ENCODE measurements at places on chromosomes 6 and 20.

DNA sequence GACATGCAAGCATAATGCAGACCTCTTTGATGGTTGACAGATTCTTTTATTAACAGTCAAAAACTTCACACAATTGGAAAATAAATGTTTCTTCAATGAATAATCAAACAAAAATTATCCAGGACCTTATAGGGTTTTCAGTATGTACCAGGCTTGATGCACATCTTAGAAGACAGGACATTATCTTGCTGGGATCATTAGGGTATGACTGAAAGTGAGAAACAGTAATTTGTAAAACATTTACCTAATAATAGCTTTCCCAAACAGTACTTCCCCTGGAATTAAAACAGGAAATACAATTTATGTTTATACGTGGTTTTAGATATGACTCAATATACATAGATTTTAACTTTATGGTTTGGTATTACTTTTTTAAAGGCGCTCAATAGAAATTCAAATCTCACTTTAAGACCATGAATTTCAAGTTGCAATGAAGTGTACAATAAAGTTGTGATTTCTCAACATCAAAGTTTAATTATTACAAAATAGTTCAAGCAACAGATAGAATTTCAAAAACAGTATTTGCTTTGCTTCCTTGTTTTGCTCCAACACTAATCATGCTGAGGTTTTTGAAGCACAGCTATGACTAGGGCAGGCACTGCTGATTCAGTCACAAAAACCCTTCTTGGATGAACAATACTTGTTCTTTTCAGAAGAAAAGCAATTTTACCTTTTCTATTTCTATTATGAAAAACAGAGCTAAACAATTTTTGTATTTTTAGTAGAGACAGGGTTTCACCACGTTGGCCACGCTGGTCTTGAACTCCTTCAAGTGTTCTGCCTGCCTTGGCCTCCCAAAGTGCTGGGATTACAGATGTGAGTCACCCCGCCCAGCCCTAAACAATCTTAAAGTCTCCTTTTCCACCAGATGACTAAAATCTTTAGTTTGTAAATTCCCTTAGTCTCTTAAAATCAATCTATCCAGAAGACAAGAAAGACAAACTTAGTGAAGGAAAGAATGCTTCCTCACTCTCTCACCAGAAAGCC lies 13.7 kb downstream of the SOD2 start:
- DNase-seq, result peak; percentile 36

DNA sequence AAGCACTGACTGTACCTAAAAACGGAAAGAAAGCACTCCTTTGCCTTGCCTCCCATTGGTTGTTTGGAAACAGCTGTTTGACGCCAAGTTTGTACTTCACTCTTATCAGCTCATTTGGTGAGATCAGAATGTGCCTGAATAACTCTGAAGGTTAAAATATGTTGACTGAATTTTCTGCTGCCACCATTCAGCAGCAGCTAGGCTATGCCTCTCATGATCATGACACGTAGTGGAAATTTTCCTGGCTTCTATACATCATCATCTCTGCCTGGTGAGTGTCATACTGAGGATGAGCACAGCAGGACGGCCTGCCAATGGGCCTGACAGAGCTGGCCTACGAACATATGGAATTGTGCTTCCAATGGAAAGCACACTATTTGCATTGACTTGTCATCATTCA lies 704.9 kb upstream of the CITED2 start:
- no peak for DNase-seq

GRCh38 chr20:12016291-12016690 lies 98.6 kb downstream of the BTBD3 start:
- no peak for DNase-seq

DNA sequence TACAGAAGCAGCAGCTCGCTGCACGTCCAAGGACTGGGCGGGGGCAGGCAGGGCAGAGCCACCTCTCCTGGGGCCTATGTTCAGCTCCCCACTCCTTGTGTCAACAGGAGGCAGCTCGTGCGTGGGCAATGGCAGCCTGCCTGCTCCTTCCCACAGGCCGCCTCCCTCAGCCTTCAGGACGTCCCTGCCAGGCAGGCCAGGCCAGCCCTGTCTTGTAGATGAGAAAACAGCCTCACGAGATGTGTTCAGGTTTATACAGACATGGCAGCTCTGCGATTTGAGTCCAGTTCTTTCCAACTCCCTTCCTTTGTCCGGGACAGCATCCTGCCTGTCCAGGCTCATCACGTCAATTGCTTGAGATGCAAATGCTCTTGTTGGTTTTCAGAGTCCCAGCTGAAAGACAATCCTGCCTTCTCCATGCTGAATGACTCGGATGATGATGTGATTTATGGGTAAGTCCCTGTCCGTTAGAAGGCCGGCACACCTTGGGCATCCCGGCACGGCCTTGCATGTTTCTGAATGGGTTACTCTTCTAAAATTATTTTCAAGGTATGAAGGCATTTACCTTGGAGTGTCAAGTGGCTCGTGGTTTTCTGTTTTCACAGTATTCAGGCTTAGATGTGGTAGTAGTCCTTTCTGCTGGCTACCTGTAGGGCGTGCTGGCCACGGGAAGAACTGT lies 13.5 kb downstream of the DYNLT1 start:
- DNase-seq, result no peak

- no peak for DNase-seq
Observed at GRCh38 chr20:10716855-10717254, 43.1 kb upstream of the JAG1 start.

DNA sequence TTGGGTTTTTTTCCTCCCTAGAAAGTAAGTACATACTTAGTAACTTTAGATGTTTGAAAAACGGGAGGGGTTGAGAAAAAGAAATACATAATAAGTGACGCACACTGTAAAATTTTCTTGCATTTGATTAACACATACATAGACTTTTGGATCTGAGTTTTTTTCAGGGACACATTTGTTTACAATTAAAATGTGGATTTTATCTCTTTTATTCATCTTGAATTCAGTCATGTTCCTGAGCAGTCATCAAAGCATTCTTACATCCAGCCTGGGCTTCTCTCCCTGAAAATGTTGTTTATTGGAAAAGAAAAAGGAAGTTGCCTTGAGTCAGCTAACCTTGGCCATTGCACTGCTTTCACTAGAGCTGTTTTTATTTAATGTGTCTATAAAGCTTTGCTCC lies 8.7 kb upstream of the RPP40 start:
- no peak for DNase-seq

GRCh38 chr20:18252597-18253451 lies 35.5 kb upstream of the ZNF133 start:
- no peak for DNase-seq

GRCh38 chr20:62724692-62725595 lies 16.3 kb downstream of the NTSR1 start:
- no peak for DNase-seq

GRCh38 chr6:166638573-166638964 lies 11.5 kb upstream of the RPS6KA2 start:
- no peak for DNase-seq

DNA sequence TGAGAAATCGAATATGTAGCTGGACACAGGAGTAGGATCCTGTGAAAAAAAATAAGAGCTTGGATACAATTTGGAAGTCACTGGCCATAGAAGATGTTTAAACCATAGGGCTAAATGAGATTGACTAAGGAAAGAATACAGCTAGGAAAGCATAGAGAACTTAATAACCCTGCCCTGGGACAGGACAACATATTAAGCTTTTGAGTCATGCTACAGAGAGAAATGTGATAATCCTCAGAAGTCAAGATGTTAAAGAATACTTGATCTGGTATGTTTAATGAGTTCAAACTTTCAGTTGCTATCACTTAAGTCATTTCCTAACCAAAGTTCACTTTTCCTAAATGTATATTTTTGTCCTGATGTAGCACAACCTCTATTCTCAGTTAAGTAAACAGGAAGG lies 154.6 kb upstream of the TSHZ2 start:
- no peak for DNase-seq

- no peak for DNase-seq
Observed at GRCh38 chr20:33394718-33395117, 6.6 kb downstream of the CDK5RAP1 start.

GRCh38 chr6:129177801-129178200 lies 294.9 kb downstream of the LAMA2 start:
- DNase-seq, result no peak

GRCh38 chr20:57869291-57869950 lies 159.6 kb upstream of the PMEPA1 start:
- no peak for DNase-seq

DNA sequence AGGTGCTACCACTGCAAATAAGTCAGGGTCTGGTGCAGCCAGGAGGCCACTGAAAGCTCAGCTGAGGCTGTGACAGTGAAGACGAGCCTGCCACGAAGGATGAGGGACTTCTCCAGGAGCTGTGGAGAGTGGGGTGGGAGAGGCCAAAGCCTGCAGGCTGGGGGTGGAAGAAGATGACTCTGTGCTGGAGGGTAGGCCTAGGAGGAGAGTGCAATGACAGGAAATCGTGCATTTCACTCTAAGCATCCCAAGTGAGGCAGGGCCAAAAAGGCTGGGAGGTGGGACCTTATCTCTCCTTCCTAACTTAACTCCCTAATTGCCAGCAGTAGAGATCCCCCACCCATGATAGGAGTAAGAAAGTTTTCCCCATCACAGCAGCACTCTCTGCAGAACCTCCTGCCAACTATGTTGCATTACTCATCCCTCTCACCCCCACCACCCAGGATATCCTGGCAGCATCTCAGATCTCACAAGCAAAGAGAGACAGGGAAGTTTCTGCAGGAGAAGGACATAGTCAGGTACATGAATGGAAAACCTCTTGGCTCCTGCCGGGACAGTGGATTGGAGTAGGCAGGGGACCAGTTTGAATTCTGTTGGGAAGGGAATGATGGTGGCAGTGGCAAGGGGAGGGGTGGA lies 466.2 kb downstream of the CDH26 start:
- DNase-seq, result no peak

DNA sequence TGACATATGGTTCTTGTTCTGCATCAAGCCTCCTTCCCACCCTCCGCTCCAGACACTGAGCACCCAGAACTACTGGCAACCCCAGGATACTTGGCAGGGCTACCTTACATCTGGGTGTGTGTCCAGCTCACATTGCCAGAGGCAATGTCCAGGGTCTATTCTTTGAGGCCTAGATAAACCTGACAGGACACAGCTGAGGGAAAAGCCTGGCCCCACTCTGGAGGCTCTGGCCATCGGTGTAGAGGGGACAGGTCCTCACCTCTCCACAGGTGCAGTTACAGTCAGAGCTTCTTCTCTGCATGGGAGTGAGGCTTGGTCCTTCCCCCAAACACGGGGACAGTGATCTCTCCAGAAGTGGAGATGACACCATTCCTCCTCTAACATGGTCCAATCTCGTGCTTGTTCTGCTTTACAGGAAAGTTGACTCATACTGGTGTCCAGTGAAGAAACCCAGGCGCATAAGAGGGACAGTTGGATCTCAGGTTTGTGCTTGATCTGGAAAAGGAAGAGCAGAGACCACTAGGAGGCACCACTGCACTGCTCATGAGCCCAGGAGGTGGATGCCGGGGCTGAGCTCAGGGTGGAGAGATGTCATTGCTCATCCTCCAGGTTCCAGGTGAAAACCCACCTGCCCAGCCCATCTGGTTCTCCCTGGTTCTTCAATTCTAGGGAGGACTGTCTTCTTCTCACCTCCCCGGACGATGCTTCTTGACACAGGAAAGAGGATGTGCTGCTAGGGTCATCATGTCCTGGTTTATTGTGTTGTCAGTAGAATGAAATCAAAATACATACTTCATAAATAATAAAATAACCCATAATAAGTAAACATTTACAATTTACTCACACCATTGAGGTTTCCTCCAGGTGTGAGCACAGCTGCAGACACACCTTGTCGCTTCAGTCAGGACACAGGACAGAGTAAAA lies 14.7 kb downstream of the HLA-F start:
- peak; percentile 78 for DNase-seq

DNA sequence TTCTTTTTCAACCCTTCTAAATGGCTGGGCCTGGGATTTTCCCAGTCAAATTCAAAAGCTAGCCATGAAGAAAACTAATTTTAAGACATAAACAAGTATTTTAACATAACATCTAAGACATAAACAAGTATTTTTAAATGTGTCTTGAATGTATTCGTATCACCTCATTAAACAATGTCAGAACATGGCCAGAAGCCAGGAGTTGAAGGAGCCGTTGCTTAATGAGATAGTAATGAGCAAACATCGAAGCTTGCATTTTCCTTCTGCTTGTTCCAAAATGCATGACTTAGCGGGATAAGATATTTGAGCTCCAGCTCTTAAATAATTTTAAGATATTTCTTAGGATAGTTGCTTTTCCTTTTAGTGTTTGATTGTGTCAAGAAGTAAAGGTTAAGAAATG lies 4.2 kb upstream of the RNF182 start:
- DNase-seq, result no peak
